ENCODE measurements at places on chromosomes 4 and X.

DNA sequence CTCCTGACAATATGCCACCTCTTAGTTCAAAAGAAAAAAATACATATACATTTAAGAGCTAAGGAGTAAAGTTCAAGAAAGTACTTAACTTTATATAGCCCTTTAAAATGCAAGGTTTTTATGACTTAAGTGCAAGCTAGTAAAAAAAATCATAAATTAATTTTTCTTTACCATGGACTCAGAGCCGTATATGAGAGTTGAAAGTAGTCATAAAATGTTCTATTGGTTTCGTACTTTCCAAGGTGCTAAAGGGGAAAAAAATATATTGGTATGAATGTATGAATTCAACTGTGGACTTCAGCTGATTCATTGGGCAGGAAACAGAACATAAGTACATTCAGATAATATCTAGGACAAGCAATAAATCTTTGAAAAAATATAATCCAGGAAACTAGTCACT, 869.8 kb upstream of the AGA start:
- DNase-seq = no peak

DNA sequence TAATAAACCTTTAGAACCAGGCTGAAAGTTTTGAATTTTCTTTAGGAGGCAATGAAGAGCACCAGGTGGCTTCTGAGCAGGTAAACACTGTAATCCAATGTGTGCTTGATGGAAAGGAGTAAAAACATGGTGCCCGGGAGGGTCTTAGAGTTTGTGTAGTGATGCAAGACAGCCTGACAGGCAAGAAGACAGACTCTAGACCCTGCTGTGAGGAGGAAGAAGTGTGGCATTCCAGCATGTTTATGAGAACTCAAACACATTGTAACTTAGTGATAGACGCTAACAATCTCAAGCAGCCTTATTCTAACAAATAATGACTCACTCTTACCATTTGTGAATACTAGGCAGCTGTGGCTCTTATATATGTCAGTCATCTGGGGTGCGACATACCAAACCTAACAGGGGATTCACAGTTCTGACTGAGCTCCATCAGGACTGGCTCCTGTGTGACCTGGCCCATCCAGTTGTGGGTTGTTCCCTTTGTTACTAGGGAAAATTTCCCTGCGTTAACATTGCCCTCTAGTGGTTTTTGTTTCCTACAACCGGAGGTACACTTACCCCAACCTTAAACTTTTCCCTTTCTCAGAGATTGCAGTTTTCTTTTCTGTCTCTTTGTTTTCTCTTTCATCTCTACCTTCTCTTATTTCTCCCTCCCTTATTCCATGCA, 53.8 kb downstream of the VSIG4 start:
- DNase-seq = peak; percentile 8

GRCh38 chr4:7233601-7234000, 41.3 kb downstream of the SORCS2 start:
- no peak for DNase-seq

DNA sequence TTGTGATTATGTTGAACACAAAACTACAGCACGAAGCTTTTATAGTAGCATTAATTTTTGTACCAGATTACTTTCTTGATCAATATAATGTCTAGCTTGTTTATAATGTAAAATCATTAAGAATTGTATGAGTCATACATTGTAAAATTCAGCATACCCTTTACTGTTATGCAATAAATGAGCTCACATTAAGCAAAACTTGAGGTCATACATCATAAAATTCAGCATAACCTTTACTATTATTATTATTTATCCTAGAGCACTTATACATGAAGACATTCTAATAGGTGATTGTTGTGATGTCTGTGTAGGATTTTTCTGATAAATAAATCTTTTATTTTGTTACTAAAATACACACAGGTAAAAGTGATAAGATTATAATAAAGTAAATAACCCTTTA, 49.4 kb downstream of the DTHD1 start:
- no peak for DNase-seq

GRCh38 chrX:150366951-150367545, 3.9 kb downstream of the MAMLD1 start:
- no peak for DNase-seq

DNA sequence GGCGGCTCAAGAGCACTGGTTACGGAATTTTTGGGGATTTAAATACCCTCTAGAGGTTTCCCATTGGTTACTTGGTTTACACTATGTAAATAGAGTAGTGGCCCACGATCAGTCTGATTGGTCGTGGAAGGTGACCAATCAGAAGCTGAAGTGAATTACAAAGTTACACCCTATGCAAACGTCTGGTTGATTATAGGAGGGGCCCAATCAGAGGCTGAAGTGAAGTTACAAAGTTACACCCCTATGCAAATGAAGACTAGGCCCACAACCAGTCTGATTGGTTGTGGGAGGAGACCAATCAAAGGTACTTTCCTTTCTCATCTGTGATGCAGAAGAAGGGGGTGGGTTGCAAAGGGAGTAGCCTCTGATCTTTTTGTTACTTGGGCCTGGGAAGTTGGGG, 45.1 kb upstream of the HSD17B10 start:
- no peak for DNase-seq

DNA sequence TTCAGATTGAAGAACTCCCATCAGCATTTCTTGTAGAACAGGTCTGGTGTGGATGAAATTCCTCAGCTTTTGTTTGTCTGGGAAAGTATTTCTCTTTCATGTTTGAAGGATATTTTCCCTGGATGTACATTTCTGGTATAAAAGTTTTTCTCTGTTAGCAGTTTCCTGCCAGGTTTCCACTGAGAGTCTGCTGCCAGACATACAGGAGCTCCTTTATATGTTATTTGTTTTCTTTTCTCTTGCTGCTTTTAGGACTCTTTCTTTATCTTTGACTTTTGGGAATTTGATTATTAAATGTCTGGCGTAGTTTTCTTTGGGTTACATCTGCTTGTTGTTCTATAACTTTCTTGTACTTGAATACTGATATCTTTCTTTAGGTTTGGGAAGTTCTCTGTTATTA, 486.5 kb downstream of the ARAP2 start:
- no peak for DNase-seq

DNA sequence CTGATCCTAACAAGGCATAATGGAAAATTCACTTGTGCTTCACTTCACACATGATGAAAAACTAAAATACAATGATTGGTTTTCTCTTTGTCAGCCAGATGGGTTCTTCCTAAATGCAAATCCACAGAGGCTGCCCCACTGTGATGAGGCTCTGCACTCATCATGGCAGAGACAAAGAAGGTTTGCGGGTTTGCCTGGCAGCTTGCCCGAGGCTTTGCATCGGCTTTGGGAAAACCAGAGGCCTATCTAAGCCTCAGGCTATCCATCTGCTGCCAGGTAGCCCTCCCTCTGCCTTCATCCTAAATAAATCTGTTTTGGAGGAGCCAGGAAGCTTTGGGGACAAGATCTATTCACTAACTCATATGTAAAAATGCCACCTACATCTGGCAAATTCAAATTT, 244.2 kb downstream of the PACRGL start:
- no peak for DNase-seq

DNA sequence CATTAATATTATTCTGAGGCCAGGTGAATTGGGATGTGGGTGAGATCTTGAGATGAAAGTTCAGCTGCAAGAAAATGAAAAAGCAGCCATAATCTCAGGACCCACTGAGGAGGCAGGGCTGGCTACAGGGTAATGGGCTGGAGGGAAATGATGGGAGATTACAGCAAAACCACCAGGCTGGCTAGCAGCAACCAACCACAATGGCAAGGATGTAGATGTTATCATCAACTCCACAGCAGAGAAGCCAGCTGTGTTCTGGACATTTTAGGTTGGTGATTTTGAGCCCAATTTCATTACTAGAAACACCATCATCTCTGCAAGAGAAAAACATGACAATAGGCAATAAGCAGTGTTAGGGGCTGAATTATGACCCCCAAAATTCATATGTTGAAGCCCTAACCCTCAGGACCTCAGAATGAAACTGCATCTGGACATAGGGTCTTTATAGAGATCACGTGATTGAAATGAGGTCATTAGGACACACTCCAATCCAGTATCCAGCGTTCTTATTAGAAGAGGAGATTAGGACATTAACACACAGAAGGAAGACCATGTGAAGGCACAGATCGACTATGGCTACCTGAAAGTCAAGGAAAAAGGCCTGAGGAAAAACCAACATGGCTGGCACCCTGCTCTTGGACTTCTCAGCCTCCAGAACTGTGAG, 139.8 kb upstream of the KIT start:
- DNase-seq = no peak

DNA sequence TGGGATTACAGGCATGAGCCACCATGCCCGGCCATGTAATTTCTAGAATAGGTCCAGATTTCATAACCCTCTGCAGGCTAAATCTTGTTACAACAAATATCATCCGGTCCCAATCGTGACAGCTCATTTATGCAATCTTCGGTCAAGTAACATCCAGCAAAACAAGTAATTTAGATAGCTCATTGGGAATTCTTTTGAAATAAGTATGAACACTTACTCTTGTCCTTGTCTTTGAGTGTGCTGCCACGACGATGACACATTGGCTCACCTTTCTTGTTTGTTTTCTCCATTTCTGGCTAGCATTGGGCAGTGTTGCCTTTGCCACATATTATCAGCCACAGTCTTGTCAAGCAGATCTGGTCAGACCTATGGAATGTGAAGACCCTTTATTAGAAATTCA, 92.0 kb downstream of the PHEX start:
- no peak for DNase-seq

- DNase-seq = no peak
Measured at GRCh38 chr4:56253666-56254305, 133.5 kb downstream of the AASDH start.

GRCh38 chrX:143231492-143231891, 205.8 kb downstream of the SPANXN4 start:
- DNase-seq = no peak

GRCh38 chr4:26583538-26583864, 383 bp upstream of the TBC1D19 start:
- no peak for DNase-seq

GRCh38 chr4:34178476-34178875, 2065.8 kb downstream of the ARAP2 start:
- DNase-seq = no peak
